Progenitor cell of endocrine pancreas (in vitro differentiated cells): ENCODE measurements at places on chromosomes 4 and X.

DNA sequence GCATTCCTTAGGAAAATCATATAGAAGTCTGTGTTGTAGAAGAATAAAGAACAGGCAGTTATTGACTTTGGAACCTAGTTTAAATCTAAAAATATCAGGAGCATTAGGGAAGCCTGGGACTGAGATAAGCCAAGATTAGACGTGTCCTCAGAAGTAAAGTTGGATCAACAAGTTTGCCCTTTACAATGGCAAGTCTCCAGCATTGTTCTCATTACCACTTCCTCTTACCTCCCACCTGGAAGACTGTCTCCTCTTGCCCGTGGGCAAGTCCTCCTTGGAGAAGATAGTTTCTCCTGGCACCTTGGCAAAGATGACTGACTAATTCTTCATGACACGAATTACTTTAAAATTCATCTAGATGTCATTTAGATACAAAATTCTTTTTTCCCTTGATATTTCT, 37.8 kb downstream of the CNKSR2 start:
- no peak for DNase-seq

DNA sequence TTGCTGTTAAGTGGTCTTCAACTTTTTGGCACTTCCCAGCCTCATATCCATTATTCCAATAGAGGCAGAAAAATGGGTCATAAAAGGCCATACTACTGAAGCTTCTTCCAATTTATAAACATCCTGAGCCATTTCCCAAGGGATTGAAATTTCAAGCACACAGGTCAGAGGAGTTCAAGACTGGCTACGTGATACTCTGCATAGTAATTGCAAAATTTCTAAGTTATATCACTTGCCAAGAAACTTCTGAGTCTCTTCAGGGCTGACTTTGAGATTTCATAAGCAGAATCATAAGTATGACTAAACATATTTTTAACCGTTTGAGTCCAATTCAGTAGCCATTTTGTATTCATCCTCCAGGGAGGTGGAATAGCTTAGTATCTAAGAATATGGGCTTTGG, 75.6 kb upstream of the RXFP1 start:
- DNase-seq: no peak

DNA sequence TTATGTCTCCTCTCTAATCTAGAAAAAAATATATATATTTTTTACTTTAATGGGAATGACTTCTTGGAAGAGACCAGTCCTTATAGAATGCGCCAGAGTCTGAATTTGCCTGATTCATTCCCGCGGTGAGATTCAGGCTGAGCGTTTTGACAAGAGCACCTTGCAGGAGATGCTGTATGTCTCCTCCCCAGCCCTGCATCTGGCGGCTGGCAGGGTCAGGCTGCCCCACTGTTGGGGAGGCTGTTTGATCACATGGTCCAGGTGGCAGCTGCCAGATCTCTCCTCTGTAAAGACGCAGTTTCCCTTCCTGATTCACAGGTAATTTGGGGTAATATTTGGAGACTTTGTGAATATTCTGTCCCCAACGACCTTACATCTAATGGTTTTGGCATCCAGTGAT, 9.7 kb downstream of the PDZD4 start:
- DNase-seq: no peak

DNA sequence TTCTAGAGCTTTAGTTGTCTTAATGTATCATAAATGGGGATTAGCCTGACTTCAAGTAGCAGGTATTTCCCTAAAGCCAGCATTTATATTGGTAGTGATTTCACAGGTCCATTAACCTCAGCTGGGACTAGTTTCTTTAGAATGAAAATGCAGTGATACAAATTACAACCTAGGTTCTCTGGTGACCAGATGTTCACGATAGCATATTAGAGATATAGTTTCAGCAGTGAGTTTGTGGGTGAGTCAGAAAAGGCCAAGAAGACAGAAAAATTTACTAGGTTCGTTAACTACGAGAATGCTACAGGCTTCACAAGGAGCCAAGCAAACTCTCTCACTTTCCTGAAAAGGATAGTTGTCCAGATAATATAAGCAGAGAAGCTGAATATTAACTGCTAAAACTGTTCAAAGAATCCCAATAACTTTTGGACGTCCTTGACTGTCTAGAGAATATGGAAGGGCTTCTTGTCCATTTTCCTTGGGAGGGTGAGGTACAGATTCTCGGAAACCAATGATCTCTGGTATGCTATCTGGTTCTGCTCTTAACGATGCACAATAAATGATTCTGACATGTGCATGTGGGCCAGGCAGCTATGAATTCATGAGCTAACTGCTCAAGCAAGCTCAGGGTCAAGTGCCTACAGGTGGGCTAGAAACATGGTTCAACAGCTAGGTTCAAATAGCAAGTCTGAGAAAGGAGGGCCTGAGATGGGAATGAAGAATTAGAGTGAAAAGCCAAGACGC, 6.0 kb upstream of the SPCS3 start:
- DNase-seq: no peak

GRCh38 chr4:153115322-153116290, 88.6 kb upstream of the TRIM2 start:
- DNase-seq: no peak

DNA sequence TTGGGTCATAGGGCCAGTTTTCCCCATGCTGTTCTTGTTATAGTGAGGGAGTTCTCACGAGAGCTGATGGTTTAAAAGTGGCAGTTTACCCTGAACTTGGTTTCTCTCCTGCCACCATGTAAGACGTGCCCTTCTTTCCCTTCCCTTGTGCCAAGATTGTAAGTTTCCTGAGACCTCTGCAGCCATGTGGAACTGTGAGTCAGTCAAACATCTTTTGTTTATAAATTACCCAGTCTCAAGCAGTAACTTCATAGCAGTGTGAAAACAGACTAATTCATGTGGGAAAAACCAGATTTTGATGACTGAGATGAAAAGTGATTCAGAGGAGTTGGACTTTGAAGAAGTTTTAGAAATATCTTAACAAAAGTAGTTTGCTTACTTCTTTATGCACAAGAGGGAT, 101.4 kb downstream of the ARHGAP10 start:
- no peak for DNase-seq

DNA sequence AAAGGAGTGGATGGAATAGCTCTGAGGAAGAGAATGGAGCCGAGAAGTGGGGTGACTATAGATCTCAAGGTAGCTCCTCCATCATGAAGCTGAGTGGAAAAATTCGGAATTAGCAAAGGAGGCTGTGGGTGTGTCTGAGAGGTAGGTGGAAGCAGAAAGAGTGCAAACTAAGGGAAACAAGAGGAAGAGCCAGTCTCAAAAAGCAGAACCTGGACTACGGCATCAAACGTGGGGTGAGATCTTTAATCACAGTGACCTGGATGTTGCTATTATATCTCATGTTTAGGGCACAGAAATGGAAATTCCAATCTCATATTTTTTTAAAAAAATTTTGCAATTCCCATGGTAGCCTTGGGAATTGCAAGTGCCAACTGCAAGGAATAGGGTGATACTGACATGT, 162.5 kb upstream of the RASGEF1B start:
- DNase-seq: no peak

DNA sequence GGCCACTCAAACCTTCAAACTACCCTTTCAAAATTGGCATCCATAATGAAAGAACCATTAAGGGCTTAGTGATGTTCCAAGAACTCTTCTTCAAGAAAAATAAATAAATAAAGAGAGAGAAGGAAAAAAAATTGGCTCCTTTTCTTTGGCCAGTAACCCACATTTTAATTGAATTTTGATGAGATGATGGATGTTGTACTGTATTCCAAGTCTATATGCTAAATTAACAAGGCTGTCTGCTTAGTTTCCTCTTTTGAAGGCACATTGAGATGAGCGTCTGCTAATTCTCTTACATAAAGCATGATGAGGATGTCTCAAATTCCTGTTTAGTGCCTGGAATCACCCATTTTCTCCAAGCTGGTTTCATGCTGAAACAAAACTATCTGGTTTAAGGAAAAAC, 33.4 kb downstream of the PHOX2B start:
- no peak for DNase-seq

- no peak for DNase-seq
These were observed 21.8 kb downstream of the RNF212 start for GRCh38 chr4:1091561-1091995.

GRCh38 chr4:102625232-102625930, 124.2 kb downstream of the NFKB1 start:
- DNase-seq: no peak

DNA sequence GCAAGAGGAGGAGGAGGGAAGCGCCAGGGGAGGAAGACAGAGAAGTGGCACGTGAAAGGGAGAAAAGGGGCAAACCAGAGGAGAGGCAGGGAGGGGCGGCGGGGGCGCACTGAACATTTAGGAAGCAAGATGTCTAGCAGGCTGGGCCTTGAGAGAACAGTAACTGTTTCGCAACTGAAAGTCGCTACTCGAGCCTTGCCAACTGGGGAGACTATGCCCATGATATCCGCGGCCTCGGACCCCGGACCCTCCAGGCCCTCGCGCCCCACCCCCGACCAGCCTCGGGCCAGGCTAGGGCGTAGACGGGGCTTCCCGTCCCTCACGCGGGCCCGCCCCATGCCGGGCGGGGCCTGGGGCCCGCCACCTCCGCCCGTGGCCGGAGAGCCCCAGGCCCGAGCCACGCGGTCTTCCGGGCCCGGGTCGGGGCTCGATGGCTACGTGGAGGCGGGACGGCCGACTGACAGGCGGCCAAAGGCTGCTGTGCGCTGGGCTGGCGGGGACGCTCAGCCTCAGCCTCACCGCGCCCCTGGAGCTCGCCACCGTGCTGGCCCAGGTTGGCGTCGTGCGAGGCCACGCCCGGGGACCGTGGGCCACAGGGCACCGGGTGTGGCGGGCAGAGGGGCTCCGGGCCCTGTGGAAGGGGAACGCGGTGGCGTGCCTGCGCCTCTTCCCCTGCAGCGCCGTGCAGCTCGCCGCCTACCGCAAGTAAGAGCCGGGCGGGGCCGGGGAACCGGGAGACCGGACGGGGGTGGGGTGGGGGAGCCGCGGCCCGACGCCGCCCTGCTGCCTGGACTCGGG, at the start of gene SLC25A43:
SLC25A43 (plus strand) TSS at position 363 of the 798 bp plus-strand sequence; CDS start at position 431, 68 bp downstream.
- peak; percentile 14 for DNase-seq

DNA sequence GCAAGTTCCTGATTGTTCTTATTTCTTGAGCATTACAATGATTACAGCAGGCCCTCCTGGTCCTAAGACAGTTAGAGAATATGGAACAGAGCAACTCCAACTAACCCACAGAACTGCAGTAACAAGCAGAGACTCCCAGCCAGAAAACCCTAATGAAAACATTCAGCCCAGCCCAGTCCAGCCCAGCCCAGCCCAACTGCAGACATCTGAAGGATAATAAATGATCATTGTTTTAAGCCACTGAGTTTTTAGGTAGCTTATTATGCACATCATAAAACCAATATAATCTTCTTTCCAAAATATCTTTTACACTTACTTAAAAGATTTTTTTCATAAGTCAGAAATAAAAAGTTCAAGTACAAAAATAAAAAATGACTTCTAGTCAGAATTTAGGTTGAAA, 51.3 kb downstream of the SPOCK3 start:
- no peak for DNase-seq

DNA sequence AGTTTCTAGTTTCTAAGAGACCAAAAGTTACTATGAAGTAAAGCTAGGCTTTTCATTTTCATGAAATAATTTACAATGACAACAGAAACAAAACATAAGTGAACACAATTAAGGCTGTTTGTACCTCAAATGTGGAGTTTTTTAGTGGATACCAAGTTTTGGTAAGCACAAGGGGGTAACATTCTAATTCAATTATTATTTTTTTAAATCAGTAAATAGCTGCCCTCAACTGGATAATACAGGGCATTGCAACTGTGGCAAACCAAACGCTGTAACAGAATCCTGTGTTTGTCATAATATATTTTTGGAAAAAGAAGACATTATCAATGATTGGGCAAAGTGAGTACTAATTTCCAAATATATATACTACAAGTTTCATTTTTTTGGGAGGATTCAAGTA, 150.3 kb downstream of the FBXW7 start:
- no peak for DNase-seq

DNA sequence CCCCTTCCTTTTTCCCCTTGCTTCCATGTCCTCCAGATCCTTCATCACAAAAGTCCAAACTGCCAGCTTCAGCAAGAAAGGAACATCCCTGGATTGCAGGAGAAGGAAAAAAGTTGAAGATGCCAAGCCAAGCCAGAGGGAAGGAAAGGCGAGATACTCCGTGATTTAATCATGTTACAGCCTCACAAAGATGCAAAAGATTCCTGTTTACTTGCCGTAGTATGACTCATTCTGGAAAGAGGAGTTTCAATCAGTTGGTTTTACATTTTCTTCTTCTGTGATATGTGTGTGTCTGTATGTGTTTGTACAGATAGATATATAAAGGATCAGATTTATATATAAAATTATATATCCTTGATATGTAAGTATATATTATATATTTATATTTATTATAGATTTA, 69.3 kb downstream of the BTC start:
- no peak for DNase-seq

GRCh38 chr4:26176598-26177149, 144.1 kb upstream of the RBPJ start:
- no peak for DNase-seq

GRCh38 chrX:10387011-10387410, 230.2 kb downstream of the CLCN4 start:
- no peak for DNase-seq

DNA sequence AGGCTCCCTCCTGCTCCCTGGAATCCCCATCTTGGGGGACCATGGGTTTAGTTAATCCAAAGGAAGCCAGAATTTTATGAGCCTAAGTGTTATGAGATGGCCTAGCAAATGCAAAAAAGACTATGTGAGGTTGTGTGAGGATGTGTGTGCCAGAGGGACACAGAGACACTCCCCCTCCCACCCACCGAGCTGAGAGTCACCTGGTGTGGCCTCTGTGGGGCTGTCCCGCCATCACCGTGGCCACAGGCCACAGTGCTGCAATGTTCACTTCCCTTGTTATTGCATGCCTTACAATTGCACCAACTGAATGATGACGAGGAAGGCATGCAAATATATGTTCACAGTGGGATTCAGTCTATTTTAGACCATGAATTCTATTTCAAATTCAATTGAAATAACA, 601 bp upstream of the FGFBP2 start:
- no peak for DNase-seq

DNA sequence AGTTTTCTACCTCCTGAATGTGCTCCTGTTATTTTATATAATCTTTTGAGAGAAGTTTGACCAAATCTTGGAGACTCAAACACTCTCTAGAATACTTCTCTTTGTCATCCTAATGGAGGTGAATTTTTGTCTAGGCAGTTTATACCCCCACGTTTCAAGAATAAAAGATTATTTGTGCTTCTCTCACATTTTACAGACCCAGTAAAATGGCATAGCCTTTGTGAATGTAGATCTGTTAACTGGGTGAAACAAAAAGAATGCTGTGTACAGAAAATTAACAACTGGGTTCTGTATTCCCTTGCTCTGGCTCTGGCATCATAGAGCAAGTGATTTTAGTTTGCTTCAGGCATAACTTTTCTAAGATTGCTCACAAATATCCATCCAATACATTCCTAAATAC, 26.1 kb downstream of the GASK1B start:
- no peak for DNase-seq

DNA sequence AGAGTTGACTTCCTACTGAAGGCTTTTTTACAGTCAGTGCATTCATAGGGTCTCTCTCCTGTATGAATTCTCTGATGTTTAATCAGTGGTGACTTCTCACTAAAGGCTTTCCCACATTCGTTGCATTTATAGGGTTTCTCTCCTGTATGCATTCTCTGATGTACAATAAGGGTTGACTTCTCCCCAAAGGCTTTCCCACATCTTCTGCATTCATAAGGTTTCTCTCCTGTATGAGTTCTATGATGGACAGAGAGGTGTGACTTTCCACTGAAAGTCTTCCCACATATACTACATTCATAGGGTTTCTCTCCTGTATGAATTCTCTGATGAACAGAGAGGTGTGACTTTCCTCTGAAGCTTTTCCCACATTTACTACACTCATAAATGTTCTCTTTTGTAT, 45.2 kb downstream of the ZNF674 start:
- no peak for DNase-seq

GRCh38 chr4:167890226-167890625, 202.1 kb upstream of the ANXA10 start:
- no peak for DNase-seq
